ENCODE measurements at places on chromosomes 12 and 14.

- DNase-seq = peak; percentile 46
Observed at GRCh38 chr14:59337141-59337611, 128.0 kb downstream of the GPR135 start.

GRCh38 chr14:62138593-62138992, 376.4 kb downstream of the SNAPC1 start:
- DNase-seq = no peak

DNA sequence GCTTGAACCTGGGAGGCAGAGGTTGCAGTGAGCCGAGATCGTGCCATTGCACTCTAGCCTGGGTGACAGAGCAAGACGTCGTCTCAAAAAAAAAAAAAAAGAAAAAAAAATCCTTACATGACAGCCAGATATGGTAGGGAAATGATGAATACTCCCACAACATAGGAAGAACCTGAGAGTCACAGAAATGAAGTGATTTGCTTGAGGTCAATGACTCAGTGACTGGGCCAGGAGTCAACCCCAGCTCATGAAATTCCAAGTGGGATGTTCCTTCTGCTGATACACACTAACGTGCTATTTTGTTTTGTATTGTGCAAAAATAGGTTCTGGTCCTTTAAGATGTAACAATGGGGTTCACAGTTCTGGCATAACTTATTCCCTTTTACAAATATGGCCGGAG, 9.0 kb downstream of the RHOF start:
- DNase-seq = peak; percentile 83

DNA sequence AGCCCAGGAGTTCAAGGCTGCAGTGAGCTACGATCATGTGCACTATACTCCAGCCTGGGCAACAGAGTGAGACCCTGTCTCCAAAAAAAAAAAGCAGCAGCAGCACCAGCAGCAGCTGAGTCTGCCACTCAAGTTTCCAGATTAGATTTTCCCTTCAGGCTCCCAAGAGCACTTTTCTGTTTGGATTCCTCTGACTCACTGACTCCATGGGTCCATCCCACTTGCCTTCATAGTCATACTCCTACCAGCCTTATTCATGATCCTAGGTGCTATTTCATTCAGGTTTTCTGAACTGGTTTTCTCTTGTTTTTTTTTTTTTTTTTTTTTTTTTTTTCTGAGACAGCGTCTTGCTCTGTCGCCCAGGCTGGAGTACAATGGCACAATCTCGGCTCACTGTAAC, 6.8 kb upstream of the TWF1 start:
- DNase-seq = no peak

DNA sequence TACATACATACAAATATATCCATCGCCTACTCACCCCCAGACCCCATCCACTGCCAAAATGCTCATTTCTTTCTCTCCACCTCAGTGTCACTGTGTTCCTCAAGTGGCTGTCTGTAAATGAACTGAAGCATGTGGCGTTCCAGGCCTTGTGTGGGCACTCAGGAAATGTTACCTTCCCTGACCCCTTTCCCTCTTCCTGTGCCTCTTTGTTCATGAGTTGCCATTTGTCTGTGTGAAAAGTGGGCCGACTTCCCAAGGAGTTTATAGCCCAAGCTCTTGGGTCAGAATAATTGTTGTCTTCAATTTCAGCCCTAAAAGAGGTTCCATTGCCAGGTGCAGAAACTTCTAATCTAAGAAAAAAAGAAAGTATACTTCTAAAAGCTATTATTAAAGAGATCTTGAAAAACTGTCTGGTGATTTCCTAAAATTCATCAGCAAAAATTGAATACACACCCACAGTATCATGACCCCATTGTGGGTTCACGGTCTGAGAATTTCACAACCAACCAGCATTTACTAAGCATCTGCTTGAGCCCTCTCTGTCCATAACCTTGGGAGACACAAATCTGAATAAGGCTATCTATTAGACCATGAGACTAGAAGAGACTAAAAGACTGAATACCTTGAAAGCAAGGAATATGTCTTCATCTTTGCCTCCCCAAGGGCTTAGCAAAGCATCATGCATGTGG, 201.4 kb upstream of the EEA1 start:
- no peak for DNase-seq

DNA sequence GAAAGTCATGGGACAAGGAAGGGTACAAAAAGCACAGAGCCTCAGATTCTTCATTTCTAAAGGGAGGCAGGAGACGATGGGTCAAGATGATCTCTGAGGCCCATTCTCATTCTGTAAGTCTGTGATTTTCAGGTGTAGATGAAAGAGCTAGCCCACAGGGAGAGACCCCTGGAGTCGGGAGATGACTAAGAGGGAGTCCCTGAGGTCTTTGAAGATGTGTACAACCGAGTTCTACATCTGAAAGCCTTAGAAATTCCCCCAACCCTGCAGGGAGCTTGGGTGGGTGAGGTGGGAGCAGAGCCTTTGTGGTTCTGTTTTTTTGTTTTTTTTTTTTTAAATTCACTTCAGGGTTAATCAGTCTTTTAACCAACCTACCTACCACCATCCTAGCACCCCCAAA, 3.1 kb downstream of the WNT10B start:
- DNase-seq = no peak

DNA sequence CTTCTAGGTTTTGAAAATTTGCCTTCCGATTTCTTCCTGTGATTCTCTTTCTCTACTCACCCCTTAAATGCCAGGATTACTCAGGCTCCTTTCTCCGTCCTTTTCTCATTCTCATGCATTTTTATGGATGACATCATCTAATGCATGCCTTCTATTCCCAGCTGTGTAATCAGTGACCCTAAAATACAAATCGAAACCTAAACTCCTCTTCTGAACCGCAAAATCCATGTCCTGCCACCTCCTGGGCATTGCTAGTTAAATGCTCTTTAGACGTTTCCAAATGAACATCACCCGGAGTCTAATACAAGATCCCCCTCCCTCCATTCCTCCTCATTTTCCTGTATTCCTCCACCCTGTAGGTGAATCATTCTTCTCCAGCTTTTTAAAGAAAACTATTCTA, 1703.1 kb upstream of the FLRT2 start:
- peak; percentile 26 for DNase-seq

GRCh38 chr12:18859400-18859799, 121.5 kb downstream of the CAPZA3 start:
- no peak for DNase-seq

- no peak for DNase-seq
Observed at GRCh38 chr14:95699412-95699811, 13.2 kb downstream of the TCL1B start.

GRCh38 chr14:56248442-56248841, 130.2 kb downstream of the PELI2 start:
- DNase-seq = no peak

GRCh38 chr12:10635306-10635705, 21.9 kb upstream of the MAGOHB start:
- DNase-seq = no peak

GRCh38 chr12:54988402-54989054, 4.0 kb upstream of the TESPA1 start:
- peak; percentile 9 for DNase-seq

DNA sequence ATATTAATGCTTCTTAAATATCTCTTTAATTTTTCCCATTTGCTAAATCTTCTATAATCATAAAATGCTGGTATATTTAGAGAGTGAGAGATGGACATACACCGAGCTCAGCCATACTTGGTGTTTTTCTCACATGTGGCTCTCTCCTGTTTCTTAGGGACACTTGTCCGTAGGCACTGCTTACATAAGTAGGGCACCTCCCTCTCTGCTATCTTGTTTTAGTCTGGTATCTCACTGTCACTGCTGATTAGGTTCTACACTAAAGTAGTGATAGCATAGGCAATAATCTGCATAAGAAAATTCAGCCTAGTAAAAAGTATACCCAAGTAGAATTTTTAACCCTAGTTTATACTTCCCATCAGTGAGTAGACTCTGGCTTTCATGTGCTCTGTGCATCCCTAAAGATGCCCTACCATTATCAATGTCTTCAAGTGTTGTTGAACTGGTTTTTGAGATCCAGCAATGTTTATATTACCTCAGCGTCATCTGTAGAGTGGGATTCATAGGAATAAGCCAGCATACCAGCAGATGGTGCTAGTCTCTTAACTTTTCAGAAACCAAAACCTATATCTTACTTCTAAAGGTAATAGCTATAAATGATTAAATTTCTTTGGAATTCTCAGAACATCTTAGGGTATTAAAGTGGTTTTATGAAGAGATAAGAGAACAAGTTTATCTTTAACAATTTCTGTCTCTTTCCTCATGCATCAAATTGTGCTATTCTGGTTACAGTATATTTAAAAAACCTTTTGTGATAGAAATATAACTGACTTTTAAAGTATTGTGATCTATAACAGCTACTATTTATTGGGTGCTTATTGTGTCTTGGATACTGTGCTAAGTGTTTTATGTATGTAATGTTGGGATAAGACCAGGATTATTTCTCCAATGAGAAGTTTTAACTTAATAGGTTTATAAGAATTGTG, 32.9 kb downstream of the ARID2 start:
- DNase-seq = peak; percentile 78

- DNase-seq = no peak
Observed at GRCh38 chr14:96662116-96662970, 134.8 kb upstream of the VRK1 start.

DNA sequence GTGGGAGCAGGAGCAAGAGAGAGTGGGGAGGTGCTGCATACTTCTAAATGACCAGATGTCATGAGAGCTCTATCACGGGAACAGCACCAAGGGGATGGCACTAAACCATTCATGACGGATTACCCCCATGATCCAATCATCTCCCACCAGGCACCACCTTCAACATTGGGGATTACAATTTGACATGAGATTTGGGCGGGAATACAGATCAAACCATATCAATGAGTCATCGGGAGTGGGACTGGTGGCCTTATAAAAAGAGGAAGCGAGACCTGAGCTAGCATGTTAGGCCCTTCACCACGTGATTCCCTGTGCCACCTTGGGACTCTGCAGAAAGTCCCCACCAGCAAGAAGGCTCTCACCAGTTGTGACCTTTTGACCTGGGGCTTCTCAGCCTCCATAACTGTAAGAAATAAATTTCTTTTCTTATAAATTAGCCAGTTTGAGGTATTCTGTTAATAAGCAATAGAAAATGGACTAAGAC, 28.7 kb downstream of the COX8C start:
- DNase-seq = no peak

GRCh38 chr12:23980826-23981225, 31.4 kb upstream of the SOX5 start:
- DNase-seq = no peak

- no peak for DNase-seq
Observed at GRCh38 chr12:49636574-49636973, 13.2 kb downstream of the PRPF40B start.

- no peak for DNase-seq
Observed at GRCh38 chr14:61106271-61106958, 125.4 kb downstream of the SLC38A6 start.

GRCh38 chr12:70640901-70641300, 3.7 kb upstream of the PTPRB start:
- no peak for DNase-seq

GRCh38 chr12:124774054-124774461, 89.6 kb downstream of the SCARB1 start:
- peak; percentile 36 for DNase-seq
